ENCODE measurements at places on chromosomes 1 and 21.

DNA sequence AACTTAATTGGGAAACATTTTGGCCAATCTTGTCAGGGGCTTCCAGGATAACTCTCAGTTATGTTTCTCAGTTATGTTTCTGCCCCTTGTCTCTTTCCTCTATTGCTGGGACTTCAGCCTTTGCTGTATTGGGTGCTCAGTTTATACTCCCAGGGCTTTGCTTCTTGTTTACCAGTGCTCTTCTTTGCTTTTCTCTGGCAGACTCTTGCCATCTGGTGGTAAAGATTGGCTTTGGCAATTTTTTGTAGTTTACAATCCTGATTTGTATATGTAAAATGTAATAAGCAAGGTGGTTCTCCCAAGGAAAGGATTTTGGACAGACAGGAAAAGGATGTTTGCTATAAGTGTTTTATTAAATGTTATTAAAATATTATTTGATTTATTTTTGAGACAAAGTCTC, 37.9 kb downstream of the FABP3 start:
- DNase-seq: no peak
- H3K27me3 ChIP-seq: no peaks in the 10 kb centered on the region
- H3K27ac ChIP-seq: no peak overlapping the region
- no peak overlapping the region for H3K4me3 ChIP-seq

DNA sequence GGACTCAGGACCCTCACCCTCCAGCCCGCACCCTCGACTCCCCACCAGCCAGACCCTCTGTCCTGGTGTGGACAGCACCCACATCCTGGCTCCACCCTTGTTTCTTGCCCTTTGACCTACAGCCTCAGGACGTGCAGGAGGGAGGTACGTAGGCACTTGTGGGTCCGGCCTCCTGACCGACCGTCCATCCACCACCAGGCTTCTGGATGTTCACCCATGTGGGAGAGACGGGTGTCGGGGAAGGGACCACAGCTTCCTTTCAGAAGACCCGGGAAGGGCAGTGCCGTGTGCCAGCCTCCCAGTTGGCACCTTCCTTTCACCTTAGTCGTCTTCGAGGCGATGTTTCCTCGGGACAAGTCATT, 61.4 kb downstream of the PRKCZ start:
- no peak overlapping the region for H3K4me3 ChIP-seq
- H3K36me3 ChIP-seq: no peaks in the 10 kb centered on the region
- H3K4me1 ChIP-seq: peaks cover 3% of the 10 kb centered on the region
- DNase-seq: no peak

GRCh38 chr21:14557413-14557812, 11.3 kb upstream of the SAMSN1 start:
- no peak overlapping the region for H3K4me3 ChIP-seq
- H3K36me3 ChIP-seq: peaks cover 3% of the 10 kb centered on the region
- no peak for DNase-seq
- H3K27ac ChIP-seq: no peak overlapping the region

DNA sequence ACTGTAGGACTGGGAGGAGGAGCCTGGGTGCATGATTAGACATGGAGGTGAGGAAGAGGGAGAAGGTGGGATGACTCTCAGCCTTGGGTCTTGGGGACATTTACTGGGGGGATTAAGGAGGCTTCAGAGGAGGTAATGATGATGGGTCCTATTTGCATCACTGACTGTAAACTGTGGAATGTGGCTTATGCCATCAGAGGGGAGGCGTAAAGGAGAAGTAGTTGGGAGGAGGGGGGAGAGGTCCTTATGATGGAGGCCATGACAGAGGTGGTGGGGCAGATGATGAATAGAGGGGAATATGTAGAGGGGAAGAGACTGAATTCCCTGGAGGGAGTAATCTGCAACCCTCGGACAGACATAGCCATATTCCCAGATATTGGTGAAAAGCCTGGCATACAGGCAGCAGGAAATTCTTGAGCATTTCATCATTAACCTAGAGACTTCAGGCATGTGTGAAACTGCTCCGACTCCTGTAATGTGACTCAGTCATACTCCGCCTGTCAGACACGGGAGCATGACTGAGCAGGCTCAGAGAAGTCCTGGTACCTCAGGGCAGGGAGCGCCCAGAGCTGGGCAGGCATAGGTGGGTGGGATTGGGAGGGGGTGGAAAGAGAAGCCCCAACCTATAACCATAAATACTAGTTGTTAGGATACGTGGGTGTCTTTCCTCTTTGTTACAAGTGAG, 8.0 kb upstream of the LCE5A start:
- no peak overlapping the region for H3K4me3 ChIP-seq
- H3K4me1 ChIP-seq: no peaks in the 10 kb centered on the region
- peaks cover 44% of the 10 kb centered on the region for H3K27me3 ChIP-seq
- DNase-seq: no peak

- no peak overlapping the region for H3K27ac ChIP-seq
- no peaks in the 10 kb centered on the region for H3K36me3 ChIP-seq
- DNase-seq: no peak
- no peak overlapping the region for H3K4me3 ChIP-seq
- H3K4me1 ChIP-seq: no peaks in the 10 kb centered on the region
- peaks cover 18% of the 10 kb centered on the region for H3K27me3 ChIP-seq
These were observed 17.9 kb upstream of the CLCA1 start for GRCh38 chr1:86450847-86451246.

DNA sequence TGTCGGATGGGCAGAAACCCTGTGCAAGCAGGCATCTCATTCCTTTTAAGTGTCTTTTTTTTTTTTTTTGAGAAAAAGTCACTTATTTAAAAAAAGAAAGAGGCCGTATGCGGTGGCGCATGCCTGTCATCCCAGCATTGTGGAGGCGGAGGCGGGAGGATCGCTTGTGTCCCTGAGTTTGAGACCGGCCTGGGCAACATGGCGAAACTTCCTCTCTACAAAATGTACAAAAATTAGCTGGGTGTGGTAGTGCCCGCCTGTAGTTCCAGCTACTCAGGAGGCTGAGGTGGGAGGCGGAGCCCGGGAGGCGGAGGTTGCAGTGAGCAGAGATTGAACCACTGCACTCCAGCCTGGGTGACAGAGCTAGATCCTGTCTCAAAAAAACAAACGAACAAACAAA, 1.7 kb downstream of the GPR137B start:
- DNase-seq: no peak
- H3K27me3 ChIP-seq: no peaks in the 10 kb centered on the region
- peak overlapping the region; percentile 92 for H3K27ac ChIP-seq

GRCh38 chr1:214603819-214604252, 841 bp downstream of the CENPF start:
- peak overlapping the region; percentile 87 for H3K4me3 ChIP-seq
- no peaks in the 10 kb centered on the region for H3K27me3 ChIP-seq
- peaks cover 11% of the 10 kb centered on the region for H3K4me1 ChIP-seq
- H3K27ac ChIP-seq: peak overlapping the region; percentile 92
- no peak for DNase-seq

GRCh38 chr1:20578062-20578461, 10.8 kb upstream of the CDA start:
- no peak for DNase-seq
- H3K27ac ChIP-seq: no peak overlapping the region
- H3K36me3 ChIP-seq: no peaks in the 10 kb centered on the region
- H3K4me1 ChIP-seq: no peaks in the 10 kb centered on the region
- no peak overlapping the region for H3K4me3 ChIP-seq

GRCh38 chr1:150514260-150514659, 1.3 kb upstream of the FALEC start:
- H3K4me1 ChIP-seq: peaks cover 20% of the 10 kb centered on the region
- peaks cover 7% of the 10 kb centered on the region for H3K36me3 ChIP-seq
- no peaks in the 10 kb centered on the region for H3K27me3 ChIP-seq
- H3K4me3 ChIP-seq: peak overlapping the region; percentile 91
- no peak overlapping the region for H3K27ac ChIP-seq
- no peak for DNase-seq

DNA sequence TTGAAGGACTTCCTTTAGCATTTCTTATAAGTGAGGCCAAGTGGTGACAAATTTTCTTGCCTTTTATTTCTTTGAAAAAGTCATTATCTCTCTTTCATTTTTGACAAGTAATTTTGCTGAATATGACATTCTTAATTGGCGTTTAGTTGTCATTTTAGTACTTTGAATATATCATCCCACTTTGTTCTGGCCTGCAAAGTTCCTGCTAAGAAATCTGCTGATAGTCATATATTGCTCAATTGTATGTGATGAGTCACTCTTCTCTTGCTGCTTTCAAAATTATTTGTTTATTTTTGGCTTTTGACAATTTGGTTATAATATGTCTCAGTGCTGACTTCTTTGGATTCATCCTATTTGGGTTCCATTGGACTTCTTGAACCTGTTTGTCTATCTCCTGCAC, 312.6 kb downstream of the DUSP10 start:
- no peaks in the 10 kb centered on the region for H3K36me3 ChIP-seq
- no peak for DNase-seq
- no peaks in the 10 kb centered on the region for H3K4me1 ChIP-seq

DNA sequence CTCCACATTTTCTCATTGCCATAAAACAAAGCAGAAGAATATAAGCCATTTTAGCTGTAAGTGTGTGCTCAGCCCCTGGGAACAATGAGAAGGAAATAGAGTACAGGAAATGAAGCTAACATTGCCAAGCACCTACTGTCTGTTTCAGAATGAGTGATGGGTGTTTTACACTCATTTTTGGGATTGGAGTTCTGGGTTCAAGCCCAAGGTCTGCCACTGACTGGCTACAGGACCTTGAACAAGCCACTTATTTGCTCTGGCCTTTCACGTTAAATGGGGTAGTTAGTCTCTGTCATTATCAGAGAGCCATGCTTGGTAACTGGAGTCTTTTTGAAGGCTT, 80.7 kb upstream of the KAZN start:
- no peaks in the 10 kb centered on the region for H3K36me3 ChIP-seq
- H3K4me3 ChIP-seq: no peak overlapping the region
- H3K4me1 ChIP-seq: no peaks in the 10 kb centered on the region
- DNase-seq: no peak
- peaks cover 63% of the 10 kb centered on the region for H3K27me3 ChIP-seq
- H3K27ac ChIP-seq: no peak overlapping the region

- no peak for DNase-seq
- H3K4me3 ChIP-seq: no peak overlapping the region
- H3K27ac ChIP-seq: no peak overlapping the region
These were observed 7.5 kb upstream of the CBR3 start for GRCh38 chr21:36127250-36127904.

- H3K4me3 ChIP-seq: no peak overlapping the region
- H3K36me3 ChIP-seq: peaks cover 3% of the 10 kb centered on the region
- no peaks in the 10 kb centered on the region for H3K27me3 ChIP-seq
- H3K4me1 ChIP-seq: peaks cover 6% of the 10 kb centered on the region
- no peak overlapping the region for H3K27ac ChIP-seq
- DNase-seq: no peak
These were observed 2.4 kb downstream of the FCN3 start for GRCh38 chr1:27372022-27372807.

- no peaks in the 10 kb centered on the region for H3K27me3 ChIP-seq
- no peaks in the 10 kb centered on the region for H3K36me3 ChIP-seq
- H3K4me3 ChIP-seq: no peak overlapping the region
- no peaks in the 10 kb centered on the region for H3K4me1 ChIP-seq
- no peak overlapping the region for H3K27ac ChIP-seq
These were observed 1292.6 kb downstream of the BRINP3 start for GRCh38 chr1:189185097-189185496.

Data from effector memory CD8-positive, alpha-beta T cell (primary cell).